Thoracic aorta endothelial cell (primary cell): ENCODE measurements at places on chromosomes 5 and 9. TPM values are rescaled to one million over a fixed set of nuclear protein-coding genes. Genes with fewer than 3 reads are reported as not detected.

Gene PTCD2
- 12.5 and 12.8 TPM in 2 replicates for total RNA-seq

Gene SLC34A1
- total RNA-seq: not detected in 2 replicates

Gene ARHGEF28
- total RNA-seq: 110 and 120 TPM in 2 replicates

Gene TAL2
- total RNA-seq: not detected in 2 replicates
